ENCODE measurements at places on chromosomes 5 and 9. TPM values are rescaled to one million over a fixed set of nuclear protein-coding genes. Genes with fewer than 3 reads are reported as not detected.

The DDX4 gene
- not detected for total RNA-seq

The IFNK gene
- total RNA-seq: not detected

The OTULINL gene
- total RNA-seq: 6.5 TPM

The DIPK1B gene
- total RNA-seq: 11.1 TPM

The SELENOP gene
- not detected for total RNA-seq

The FBXL7 gene
- 1.3 TPM for total RNA-seq

The TGFBI gene
- 1,744 TPM for total RNA-seq

The BTNL3 gene
- total RNA-seq: not detected

The LECT2 gene
- total RNA-seq: not detected

The PCDHB4 gene
- total RNA-seq: 0.05 TPM

The GLDC gene
- 13.1 TPM for total RNA-seq

The RMRP gene
- 13.4 TPM for total RNA-seq

The FCN2 gene
- not detected for total RNA-seq

The SNX18 gene
- total RNA-seq: 8.3 TPM

The DPYSL3 gene
- total RNA-seq: 16.9 TPM

The HAPLN1 gene
- total RNA-seq: not detected

The AGXT2 gene
- total RNA-seq: not detected

The GZMA gene
- not detected for total RNA-seq

The INSL6 gene
- not detected for total RNA-seq

The PFN3 gene
- not detected for total RNA-seq

The PTGES gene
- 136 TPM for total RNA-seq

The TLE1 gene
- 87.5 TPM for total RNA-seq

The FBP1 gene
- total RNA-seq: not detected

The TXNDC8 gene
- total RNA-seq: not detected

The IFNA2 gene
- not detected for total RNA-seq

The HAVCR1 gene
- total RNA-seq: 44.9 TPM

The FREM1 gene
- total RNA-seq: not detected

The TSSK1B gene
- total RNA-seq: not detected

The MYMK gene
- not detected for total RNA-seq

The JAKMIP2 gene
- total RNA-seq: not detected

The SEMA6A gene
- total RNA-seq: 0.18 TPM

The SRA1 gene
- 62.1 TPM for total RNA-seq

The NUTM2G gene
- total RNA-seq: not detected

The CDH10 gene
- 0.27 TPM for total RNA-seq

The SKP2 gene
- 21.2 TPM for total RNA-seq

The COL23A1 gene
- not detected for total RNA-seq

The TAF7 gene
- total RNA-seq: 74.4 TPM

The FSTL4 gene
- 4.8 TPM for total RNA-seq

The PLCXD3 gene
- 0.33 TPM for total RNA-seq

The C9 gene
- not detected for total RNA-seq

The AGGF1 gene
- total RNA-seq: 8.5 TPM

The GGTA1 gene
- 0.06 TPM for total RNA-seq

The ADAMTS13 gene
- total RNA-seq: 0.45 TPM

The TLR4 gene
- total RNA-seq: 0.31 TPM

The PCDHGC4 gene
- total RNA-seq: not detected

The PCDHB2 gene
- 3.4 TPM for total RNA-seq

The ALDOB gene
- not detected for total RNA-seq

The HTR4 gene
- total RNA-seq: not detected

The PRRT1B gene
- total RNA-seq: 0.97 TPM
